Natural killer cell treated with Interleukin-12 subunit alpha and Interleukin-12 subunit beta and Interleukin-15 and Interleukin-18, amount 100 ng/mL, for 72 hours (primary cell): ENCODE measurements at places on chromosomes 2 and 18. TPM values are rescaled to one million over a fixed set of nuclear protein-coding genes. Genes with fewer than 3 reads are reported as not detected.

DNA sequence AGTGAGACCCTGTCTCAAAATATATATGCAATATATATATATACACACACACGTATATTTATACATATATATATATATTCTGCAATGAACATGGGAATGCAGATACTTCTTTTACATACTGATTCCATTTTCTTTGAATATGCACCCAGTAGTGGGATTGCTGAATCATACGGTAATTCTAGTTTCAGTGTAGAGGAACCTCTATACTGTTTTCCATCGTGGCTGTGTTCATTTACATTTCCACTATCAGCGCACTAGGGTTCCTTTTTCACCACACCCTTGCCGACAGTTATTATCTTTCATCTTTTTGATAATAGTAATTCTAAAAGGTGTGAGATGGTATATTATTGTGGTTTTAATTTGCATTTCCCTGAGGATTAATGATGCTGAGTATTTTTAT lies 52.3 kb upstream of the SLC39A10 start:
- H3K4me3 ChIP-seq = no peak overlapping the region
- no peak overlapping the region for H3K27ac ChIP-seq
- peaks cover 5% of the 10 kb centered on the region for H3K4me1 ChIP-seq
- peaks cover 4% of the 10 kb centered on the region for H3K27me3 ChIP-seq

GRCh38 chr2:64972876-64973275 lies 16.3 kb upstream of the SLC1A4 start:
- H3K4me3 ChIP-seq = no peak overlapping the region
- peaks cover 3% of the 10 kb centered on the region for H3K4me1 ChIP-seq
- H3K27ac ChIP-seq = no peak overlapping the region
- H3K36me3 ChIP-seq = no peaks in the 10 kb centered on the region
- DNase-seq = no peak

DNA sequence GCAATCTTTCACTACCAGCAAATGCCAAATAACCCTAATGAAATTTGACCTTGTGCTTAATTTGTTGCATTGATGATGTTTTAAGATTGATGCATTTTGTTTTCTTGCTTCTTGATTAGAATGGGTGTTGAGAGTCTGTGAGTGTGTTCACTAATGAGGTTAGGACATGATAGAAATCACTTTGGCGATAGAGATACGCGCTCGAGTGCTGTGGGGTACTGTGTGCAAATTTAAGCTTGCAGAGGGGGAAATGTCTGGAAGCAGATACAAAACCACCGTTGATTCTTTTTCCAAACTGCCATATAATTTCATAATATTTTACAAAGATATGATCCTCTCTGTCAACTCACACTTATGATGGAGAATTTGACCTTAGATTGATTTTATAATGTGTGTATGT lies 200.9 kb downstream of the PIEZO2 start:
- peaks cover 19% of the 10 kb centered on the region for H3K36me3 ChIP-seq
- no peaks in the 10 kb centered on the region for H3K27me3 ChIP-seq
- no peak overlapping the region for H3K4me3 ChIP-seq
- no peak for DNase-seq
- H3K4me1 ChIP-seq = no peaks in the 10 kb centered on the region

GRCh38 chr2:106165561-106165960 lies 28.5 kb downstream of the UXS1 start:
- H3K36me3 ChIP-seq = peaks cover 14% of the 10 kb centered on the region
- H3K27me3 ChIP-seq = no peaks in the 10 kb centered on the region
- peaks cover 31% of the 10 kb centered on the region for H3K4me1 ChIP-seq
- DNase-seq = no peak
- H3K4me3 ChIP-seq = no peak overlapping the region

- no peak overlapping the region for H3K27ac ChIP-seq
- no peak overlapping the region for H3K4me3 ChIP-seq
- H3K36me3 ChIP-seq = no peaks in the 10 kb centered on the region
These were observed 26.6 kb upstream of the STEAP3 start for GRCh38 chr2:119197126-119197405.

The ABCG8 gene
- not detected for total RNA-seq

The BOLL gene
- total RNA-seq = not detected

The REG1B gene
- not detected for total RNA-seq

DNA sequence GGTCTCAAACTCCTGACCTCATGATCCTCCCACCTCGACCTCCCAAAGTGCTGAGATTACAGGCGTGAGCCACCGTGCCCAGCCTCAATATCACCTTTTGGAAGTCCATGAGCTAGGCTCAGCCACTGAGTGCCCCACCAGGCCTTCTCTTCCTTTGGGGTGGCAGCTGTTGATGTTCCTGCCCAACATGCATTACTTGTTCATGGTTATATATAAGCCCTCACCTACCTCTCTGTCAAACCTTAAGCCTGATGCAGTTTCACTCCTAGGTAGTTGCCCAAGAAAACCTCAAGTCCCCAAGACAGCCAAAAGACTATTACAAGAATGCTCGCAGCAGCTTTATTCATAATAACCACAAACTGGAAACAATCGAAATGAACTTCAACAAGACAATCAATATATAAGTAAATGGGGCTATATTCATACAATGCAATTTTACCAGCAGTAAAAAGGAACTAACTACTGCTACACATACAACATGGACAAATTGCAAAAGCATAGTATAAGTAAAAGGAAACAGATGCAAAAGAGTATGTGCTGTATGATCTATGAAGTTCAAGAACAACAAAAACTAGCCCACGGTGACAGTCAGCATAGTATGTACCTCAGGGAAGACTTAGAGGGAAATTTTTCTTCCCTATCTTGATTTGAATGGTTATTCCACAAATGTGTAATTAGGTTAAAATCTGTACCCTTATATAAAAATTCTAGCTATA lies 59.6 kb upstream of the REL start:
- peak overlapping the region; percentile 91 for H3K27ac ChIP-seq
- H3K27me3 ChIP-seq = no peaks in the 10 kb centered on the region
- H3K4me3 ChIP-seq = peak overlapping the region; percentile 41
- no peak for DNase-seq
- peaks cover 34% of the 10 kb centered on the region for H3K4me1 ChIP-seq

GRCh38 chr2:162056796-162057399 lies 17.1 kb downstream of the DPP4 start:
- peak overlapping the region; percentile 9 for H3K4me3 ChIP-seq
- no peaks in the 10 kb centered on the region for H3K27me3 ChIP-seq
- H3K36me3 ChIP-seq = peaks cover 30% of the 10 kb centered on the region
- peak overlapping the region; percentile 2 for H3K27ac ChIP-seq

The NCKAP1 gene
- total RNA-seq = 3.1 TPM

GRCh38 chr2:16240402-16240801 lies 300.1 kb downstream of the MYCN start:
- no peak overlapping the region for H3K4me3 ChIP-seq
- H3K36me3 ChIP-seq = no peaks in the 10 kb centered on the region
- no peak for DNase-seq
- no peaks in the 10 kb centered on the region for H3K4me1 ChIP-seq
- peaks cover 17% of the 10 kb centered on the region for H3K27me3 ChIP-seq

GRCh38 chr2:241695651-241696050 lies 6.2 kb upstream of the ING5 start:
- H3K4me1 ChIP-seq = peaks cover 6% of the 10 kb centered on the region
- no peak for DNase-seq
- H3K36me3 ChIP-seq = no peaks in the 10 kb centered on the region
- no peaks in the 10 kb centered on the region for H3K27me3 ChIP-seq

DNA sequence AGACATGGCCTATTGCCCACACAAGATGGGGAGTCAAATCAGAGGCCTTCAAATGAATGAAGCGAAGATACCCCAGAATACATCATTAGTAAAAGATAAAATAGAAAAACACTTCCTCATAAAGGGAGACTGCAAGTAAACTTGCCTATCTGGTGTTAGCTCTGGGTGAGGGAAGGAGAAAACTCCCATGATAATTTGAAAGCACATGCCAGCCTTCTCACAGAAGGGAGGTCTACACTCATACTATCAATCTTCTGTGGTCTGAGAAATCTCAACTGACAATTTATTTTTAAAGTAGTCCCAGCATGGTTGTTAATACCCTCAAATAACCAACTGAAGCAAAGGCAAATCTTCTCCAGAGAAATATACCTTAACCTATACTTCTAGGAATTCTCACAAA lies 75.4 kb downstream of the EXOC6B start:
- no peak overlapping the region for H3K27ac ChIP-seq
- no peaks in the 10 kb centered on the region for H3K27me3 ChIP-seq
- no peaks in the 10 kb centered on the region for H3K4me1 ChIP-seq
- H3K4me3 ChIP-seq = no peak overlapping the region
- H3K36me3 ChIP-seq = no peaks in the 10 kb centered on the region

DNA sequence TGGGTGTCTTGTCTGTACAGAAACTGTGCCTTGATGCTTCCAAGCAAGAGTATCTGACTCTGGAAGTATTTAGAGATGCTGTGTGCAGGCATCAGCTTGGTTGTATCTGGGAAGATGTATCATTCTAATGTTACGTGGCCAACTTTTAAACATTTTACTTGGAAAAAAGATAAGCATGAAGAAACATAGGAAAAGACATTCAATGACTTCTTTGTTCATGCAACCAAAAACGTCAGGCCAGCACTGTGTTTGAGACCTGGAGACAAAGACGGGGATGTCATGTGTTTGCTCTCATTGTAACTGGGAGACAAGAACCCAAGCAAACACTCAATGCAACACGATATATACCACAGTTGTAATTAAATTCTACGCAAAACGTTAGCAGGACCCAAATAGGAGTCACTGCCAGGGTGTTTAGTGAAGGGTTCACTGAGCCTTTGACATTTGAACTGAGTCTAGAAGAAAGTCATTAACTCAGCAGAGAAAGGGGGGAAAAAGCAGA lies 8.9 kb upstream of the SESTD1 start:
- H3K4me3 ChIP-seq = no peak overlapping the region
- no peak overlapping the region for H3K27ac ChIP-seq
- peaks cover 9% of the 10 kb centered on the region for H3K4me1 ChIP-seq
- peaks cover 3% of the 10 kb centered on the region for H3K27me3 ChIP-seq
- no peak for DNase-seq
- no peaks in the 10 kb centered on the region for H3K36me3 ChIP-seq

- peak overlapping the region; percentile 22 for H3K27ac ChIP-seq
- DNase-seq = no peak
- no peaks in the 10 kb centered on the region for H3K36me3 ChIP-seq
These were observed 27.8 kb upstream of the RNF125 start for GRCh38 chr18:31990823-31991222.

DNA sequence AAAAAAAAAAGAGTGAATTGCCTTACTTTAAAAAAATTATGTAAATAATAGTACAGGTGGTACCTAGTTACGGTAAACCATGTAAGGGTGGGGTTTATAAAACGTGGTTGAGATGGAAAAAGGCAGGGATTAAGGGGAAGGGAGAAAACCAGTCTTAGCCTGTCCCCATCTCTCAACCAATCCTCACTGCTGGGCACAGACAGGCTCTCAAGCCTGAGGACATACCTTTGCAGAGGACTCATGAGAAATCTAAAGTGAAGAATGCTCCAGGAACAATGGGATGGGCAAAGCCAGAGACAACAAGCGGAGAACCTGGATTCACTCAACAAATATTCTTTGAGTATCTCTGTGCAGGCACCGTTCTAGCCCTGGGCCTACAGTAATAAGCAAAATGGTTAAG lies 3.4 kb upstream of the IGFBP2 start:
- no peak for DNase-seq
- H3K4me1 ChIP-seq = peaks cover 13% of the 10 kb centered on the region
- no peaks in the 10 kb centered on the region for H3K36me3 ChIP-seq
- H3K27me3 ChIP-seq = peaks cover 31% of the 10 kb centered on the region

The SPP2 gene
- total RNA-seq = not detected

The SERPINB2 gene
- total RNA-seq = not detected

- H3K27me3 ChIP-seq = peaks cover 41% of the 10 kb centered on the region
- no peak for DNase-seq
- no peaks in the 10 kb centered on the region for H3K36me3 ChIP-seq
- H3K27ac ChIP-seq = no peak overlapping the region
These were observed 13.2 kb downstream of the ASB18 start for GRCh38 chr2:236250909-236251579.

DNA sequence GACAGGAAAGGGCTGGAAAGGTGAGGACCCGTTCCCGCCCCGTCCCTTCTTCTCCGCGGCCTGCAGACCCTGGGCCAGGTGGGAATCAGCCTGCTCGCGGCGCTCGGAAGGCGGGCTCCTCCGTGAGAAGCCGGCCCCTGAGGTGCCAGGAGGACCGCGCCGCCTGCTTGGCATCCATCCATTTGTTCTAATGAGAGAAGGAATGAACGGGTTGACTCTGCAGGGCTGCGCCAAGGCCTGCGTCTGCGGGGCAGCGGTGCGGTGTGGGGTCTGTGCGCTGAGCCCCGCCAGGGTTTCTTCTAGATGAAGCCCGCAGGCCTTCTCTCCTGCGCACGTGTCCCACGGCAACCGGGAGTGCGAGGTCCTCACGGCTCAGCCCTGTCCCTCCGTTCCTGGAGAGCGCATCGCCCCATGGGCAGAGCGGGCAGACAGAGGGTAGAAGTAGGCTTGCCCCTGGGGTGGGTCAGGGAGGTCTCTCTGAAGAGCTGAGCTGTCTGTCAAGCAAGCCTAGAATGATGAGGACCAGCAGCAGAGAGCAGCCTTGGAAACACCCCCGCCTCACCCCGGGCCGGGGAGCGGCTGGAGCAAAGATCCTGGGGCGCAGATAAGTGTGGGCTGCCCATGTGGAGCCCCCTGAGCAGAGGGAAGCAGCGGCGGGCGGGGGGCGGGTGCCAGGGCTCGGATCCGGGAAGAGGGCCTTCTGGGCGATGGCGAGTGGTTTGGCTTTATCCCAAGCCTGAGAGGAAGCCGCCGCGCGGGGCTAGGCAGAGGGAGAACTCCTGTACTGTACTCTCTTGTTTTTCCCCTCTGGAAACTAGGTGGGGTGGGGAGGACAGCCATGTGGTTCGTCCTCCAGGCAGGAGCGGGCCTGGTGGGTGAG lies 27.9 kb upstream of the HS6ST1 start:
- no peak overlapping the region for H3K27ac ChIP-seq
- no peaks in the 10 kb centered on the region for H3K4me1 ChIP-seq
- H3K4me3 ChIP-seq = no peak overlapping the region
- H3K36me3 ChIP-seq = peaks cover 1% of the 10 kb centered on the region
- peak; percentile 54 for DNase-seq
- no peaks in the 10 kb centered on the region for H3K27me3 ChIP-seq

The EPHA4 gene
- total RNA-seq = 9.7 TPM

- H3K27me3 ChIP-seq = no peaks in the 10 kb centered on the region
- no peak for DNase-seq
- H3K4me3 ChIP-seq = no peak overlapping the region
- H3K36me3 ChIP-seq = no peaks in the 10 kb centered on the region
These were observed 92.0 kb upstream of the GULP1 start for GRCh38 chr2:188199716-188200128.

The TSGA10 gene
- total RNA-seq = 7.9 TPM

The COL4A4 gene
- 0.62 TPM for total RNA-seq

- peaks cover 33% of the 10 kb centered on the region for H3K4me1 ChIP-seq
- no peaks in the 10 kb centered on the region for H3K36me3 ChIP-seq
- peak overlapping the region; percentile 98 for H3K4me3 ChIP-seq
- H3K27ac ChIP-seq = peak overlapping the region; percentile 89
These were observed 483 bp downstream of the TRAPPC8 start for GRCh38 chr18:31942291-31942998.

The OTOS gene
- total RNA-seq = not detected

- no peaks in the 10 kb centered on the region for H3K27me3 ChIP-seq
- H3K27ac ChIP-seq = peak overlapping the region; percentile 94
- H3K36me3 ChIP-seq = peaks cover 18% of the 10 kb centered on the region
- DNase-seq = no peak
- peaks cover 69% of the 10 kb centered on the region for H3K4me1 ChIP-seq
- peak overlapping the region; percentile 95 for H3K4me3 ChIP-seq
These were observed 628 bp upstream of the PTPN2 start for GRCh38 chr18:12884406-12885323.

The ZSWIM2 gene
- not detected for total RNA-seq

The ANKRD30BL gene
- total RNA-seq = not detected

The DCDC2C gene
- total RNA-seq = not detected

- no peaks in the 10 kb centered on the region for H3K27me3 ChIP-seq
- DNase-seq = no peak
- H3K4me3 ChIP-seq = no peak overlapping the region
- no peaks in the 10 kb centered on the region for H3K4me1 ChIP-seq
- H3K36me3 ChIP-seq = no peaks in the 10 kb centered on the region
These were observed 49.6 kb upstream of the SLC5A7 start for GRCh38 chr2:107936433-107937359.

The ANKRD12 gene
- 174 TPM for total RNA-seq

The PAIP2B gene
- 1.2 TPM for total RNA-seq

The TNFRSF11A gene
- total RNA-seq = 15.0 TPM
